ENCODE measurements at places on chromosomes 11 and 22. TPM values are rescaled to one million over a fixed set of nuclear protein-coding genes. Genes with fewer than 3 reads are reported as not detected.

The DDX6 gene
- 96.5 TPM for polyA plus RNA-seq

The CASTOR1 gene
- 15.2 TPM for polyA plus RNA-seq

The FAM83F gene
- polyA plus RNA-seq, result 0.14 TPM

GRCh38 chr22:20551805-20552442, 44.5 kb downstream of the MED15 start:
- no peak for DNase-seq

DNA sequence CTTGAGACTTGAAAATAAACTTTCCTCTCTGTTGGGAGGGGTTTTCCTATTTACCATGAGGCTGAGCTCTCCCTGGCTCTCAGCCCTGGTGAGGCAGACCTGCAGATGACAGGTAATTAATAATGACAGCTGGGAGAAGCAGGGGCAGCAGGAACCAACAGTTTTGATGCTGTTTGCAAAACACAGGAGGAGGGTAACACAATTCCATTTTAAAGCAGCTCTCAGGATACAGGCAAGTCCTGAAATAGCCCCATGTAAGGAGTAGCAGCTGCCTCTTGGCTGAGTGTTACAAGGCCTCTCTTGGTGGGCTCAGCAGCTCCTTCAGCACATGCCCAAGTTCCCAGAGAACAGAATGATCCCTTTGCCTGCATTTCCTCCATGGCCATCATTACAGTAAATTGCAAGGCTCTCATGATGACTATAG, 13.3 kb downstream of the PARVA start:
- no peak for DNase-seq

GRCh38 chr11:95442531-95443050, 211.6 kb upstream of the SESN3 start:
- no peak for DNase-seq

DNA sequence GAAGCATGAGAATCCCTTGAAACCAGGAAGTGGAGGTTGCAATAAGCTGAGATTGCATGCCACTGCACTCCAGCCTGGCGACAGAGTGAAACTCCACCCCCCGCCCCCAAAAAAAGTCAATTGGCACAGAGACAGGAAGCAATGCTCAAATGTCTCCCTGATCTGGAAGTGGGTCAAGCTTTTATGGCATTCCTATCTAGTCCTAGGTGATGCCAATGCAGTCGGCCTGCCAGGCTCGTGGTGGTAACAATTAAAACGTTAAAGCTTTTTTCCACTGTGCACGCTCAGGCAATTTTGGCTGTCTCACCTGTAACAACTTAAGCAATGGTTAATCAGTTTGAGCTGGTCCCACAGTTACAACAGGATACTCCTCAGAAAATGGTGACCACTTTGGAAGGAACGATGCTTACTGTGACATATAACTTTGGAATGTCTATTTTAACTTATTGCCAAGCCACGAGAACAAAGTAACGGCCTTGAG, 18.9 kb upstream of the PISD start:
- DNase-seq, result no peak

GRCh38 chr11:109208121-109208520, 213.9 kb upstream of the C11orf87 start:
- DNase-seq, result no peak

DNA sequence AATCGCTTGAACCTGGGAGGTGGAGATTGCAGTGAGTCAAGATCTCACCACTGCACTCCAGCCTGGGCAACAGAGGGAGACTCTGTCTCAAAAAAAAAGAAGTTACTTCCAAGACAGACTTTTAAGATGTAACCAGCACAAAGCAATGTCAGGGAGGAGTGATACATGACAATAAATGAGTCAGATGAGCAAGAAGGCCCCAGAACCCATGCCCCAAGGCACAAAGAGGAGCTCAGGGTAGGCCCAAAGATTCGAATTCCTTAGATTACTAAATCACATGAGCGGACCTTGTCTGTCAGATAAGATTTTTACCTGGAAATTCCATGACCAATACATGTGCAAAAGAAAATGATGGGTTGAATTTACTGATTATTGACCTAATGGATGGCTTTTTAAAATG, 10.5 kb upstream of the JHY start:
- DNase-seq, result no peak

DNA sequence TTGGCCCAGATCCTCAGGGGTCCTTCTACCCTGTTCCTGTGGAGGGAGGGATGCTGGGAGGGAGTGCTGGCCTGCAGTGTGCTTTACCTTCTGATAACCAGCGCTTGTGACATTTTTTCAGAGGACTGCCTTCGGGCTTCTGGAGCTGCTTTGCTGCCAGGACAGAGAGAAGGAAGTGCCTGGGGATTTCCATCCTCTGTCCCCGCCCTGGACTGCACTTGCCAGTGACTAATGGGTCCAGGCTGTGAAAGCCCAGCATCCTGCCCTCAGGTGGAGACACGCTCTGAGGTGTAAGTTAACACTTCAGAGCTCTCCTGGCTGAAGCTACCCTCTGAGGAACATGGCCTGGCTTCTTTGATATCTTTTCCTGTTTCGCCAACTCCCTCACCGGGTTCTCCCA, 158.7 kb upstream of the SYT13 start:
- no peak for DNase-seq

DNA sequence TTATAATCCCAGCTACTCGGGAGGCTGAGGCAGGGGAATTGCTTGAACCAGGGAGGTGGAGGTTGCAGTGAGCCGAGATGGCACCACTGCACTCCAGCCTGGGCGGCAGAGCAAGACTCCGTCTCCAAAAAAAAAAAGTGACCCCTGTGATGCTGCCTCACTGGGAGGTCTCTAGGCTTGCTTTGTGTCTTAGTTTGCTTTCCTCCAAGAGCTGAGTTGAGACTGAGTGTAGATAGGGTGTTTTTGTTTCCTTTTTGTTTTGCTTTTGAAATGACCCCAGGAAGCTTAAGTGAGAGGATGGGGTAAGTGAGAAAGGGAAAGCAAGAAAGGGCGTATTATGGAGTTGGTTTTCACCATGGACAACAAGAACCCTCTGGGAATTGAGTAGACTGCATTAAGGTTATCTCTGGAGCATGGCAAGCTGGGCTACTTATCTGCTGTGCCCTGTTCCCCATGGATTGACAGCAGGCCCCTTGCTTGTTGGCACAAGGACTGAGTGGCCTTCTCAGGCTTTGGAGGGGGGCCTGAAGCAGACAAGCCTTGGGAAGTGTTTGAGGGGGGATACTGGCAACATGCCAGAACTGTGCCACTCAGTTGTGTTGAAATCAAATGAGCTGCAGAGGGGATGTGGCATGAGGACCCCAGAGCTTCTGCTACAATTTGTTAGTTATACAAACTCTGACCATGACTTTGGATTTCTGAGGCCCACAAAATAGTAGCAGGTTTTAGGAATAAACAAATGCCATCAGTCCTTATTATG, 300.6 kb upstream of the C11orf87 start:
- no peak for DNase-seq

DNA sequence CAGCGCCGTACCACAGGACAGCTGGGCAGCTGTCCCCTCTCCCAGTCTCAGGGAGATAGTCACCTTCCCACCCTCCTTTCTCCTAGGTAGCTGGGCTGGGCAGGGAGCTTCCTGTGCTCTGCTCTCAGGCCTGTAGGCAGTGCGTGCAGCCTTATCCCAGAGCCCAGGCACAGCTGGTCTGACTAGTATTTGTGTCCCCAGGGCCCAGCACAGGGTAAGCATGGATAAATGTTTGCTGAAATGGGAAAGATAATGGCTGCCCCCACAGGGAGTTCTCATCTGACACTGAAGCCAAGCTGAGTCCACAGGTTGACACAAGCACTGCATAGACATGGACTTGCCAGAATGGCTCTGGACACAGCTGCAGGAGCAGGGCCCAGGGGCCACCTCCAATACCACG, 9.8 kb downstream of the SLC15A3 start:
- no peak for DNase-seq

GRCh38 chr11:3188496-3189195, 23.5 kb upstream of the OSBPL5 start:
- no peak for DNase-seq

DNA sequence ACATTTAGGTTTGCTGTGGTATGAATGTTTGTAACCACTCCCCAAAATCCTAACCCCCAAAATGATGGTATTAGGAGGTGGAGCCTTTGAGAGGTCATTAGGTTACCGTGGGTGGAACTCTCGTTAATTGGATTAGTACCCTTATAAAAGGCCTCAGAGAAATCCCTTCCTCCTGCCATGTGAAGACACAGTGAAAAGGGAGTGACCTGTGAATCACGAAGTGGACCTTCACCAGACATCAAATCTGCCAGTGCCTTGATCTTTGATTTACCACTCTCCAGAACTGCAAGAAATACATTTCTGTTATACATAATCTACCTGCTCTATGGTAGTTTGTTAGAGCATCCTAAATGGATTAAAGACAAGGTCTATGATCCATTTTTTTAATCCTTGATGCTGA, 12.6 kb upstream of the PICALM start:
- no peak for DNase-seq

Data from right lung (tissue), 10 donors.